ENCODE measurements at places on chromosomes 12 and 14. TPM values are rescaled to one million over a fixed set of nuclear protein-coding genes. Genes with fewer than 3 reads are reported as not detected.
A peak's percentile ranks its signal among the peaks of the same experiment; 100 is the strongest.

DNA sequence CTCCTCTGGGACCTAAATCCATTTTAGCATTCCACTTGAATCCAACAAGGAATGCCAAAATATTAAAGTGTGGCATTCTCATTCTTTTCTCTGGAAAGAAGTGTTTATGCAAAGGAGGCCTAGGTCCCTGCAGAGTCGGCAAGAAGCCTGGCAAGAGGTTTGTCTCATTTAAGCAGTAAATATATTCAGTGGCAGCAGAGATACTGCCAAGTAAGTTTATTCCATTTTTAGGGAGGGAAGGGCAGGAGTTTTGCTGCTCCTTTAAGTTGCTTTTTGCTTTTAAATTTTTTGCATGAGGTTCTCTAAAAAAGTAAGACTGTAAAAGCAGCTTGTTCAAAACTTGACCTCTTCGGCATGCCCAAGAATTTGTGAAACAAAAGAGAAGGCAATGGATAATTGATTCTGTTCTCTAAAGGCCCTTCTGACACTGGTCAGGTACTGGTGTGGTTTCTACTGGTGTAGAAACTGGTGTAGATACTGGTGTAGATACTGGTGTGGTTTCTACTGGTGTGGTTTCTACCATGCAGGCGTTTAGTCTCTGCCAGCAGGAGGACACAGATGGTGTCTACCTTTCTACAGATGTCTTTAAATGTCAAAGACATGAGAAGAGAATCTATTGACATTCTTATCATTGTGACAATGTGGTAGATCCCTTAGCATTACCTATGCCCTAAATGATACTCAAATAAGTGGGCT lies 107.3 kb downstream of the SAMD4A start:
- DNase-seq, result no peak

- DNase-seq, result peak; percentile 10
Observed at GRCh38 chr14:75861161-75861621, 120.6 kb downstream of the TGFB3 start.

DNA sequence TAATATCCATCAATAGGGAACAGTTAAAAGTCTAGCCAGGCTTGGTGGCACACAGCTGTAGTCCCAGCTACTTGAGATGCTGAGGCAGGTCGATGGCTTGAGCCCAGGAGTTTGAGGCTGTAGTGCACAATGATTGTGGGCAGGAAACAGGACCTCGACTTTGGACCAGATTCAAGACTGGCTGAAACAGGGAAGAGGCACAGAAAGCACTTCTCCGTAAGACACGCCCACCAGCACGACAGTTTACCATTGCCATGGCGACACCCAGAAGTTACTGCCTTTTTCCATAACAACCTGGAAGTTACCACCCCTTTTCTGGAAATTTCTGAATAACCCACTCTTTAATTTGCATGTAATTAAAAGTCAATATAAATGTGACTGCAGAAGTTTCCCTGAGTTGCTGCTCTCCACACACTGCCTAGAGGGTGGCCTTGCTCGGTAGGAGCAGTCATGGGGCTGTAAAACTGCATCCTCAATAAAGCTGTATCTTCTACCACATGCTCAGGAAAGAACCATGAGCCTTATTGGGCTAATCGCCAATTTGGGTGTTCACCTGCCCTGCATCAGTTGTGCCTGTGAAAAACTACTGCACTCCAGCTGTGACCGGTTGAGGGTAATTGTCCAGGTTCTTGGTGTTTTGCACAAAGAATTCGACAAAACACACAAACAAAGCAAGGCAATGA lies 4.6 kb upstream of the LRRC23 start:
- no peak for DNase-seq

DNA sequence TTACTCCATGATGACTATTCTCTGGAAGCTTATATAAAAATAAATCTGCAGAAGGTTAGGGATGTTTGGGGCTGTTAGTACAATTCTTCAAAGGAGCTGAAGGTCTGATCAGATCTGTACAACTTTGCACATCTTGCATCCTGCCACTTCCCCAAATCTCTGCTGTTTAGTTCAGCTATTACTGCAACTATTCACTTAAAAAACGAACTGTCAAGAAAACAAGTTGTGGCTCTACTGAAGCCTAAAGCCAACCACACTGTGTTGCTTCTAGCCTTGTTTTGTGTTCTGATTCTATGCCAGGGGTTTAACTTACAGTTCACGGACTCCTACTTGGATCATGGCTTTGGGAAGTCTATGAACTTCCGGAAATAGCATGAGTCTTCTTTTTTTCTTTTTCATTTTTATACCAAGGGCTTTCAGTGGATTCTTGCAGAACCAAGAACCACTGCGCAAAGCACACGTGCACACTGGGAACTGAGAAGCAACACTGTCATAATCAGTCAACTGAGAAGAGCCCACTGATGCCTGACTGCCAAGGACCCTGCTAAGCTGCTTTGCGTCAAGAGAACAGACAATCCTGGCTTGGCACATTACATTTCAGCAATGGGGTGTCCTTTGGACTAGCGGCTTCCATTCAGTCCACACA lies 66.3 kb upstream of the EEA1 start:
- no peak for DNase-seq

GDF3 gene
- not detected for total RNA-seq

- no peak for DNase-seq
Observed at GRCh38 chr12:65463611-65464010, 185.1 kb downstream of the MSRB3 start.

DNA sequence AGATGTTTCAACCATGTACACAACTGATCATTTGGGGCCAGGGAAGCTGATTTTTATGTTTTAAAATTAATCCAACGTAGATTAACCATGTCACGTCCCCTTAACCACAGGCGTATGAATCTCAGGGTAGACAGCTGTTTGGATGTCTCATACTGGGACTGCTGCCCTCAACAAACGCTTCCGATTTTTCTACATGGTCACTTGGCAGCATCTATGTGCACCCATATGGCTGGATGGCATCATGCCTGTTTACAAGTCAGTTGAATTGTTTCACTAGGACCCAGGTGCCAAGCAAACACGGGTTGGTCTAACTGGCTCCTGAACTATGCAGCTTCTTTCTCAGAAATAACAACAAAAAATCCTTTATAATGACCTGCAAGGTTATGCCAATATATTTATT lies 393.8 kb downstream of the NPAS3 start:
- DNase-seq, result peak; percentile 36

GRCh38 chr14:103699901-103700752 lies 15.1 kb downstream of the XRCC3 start:
- no peak for DNase-seq

DNA sequence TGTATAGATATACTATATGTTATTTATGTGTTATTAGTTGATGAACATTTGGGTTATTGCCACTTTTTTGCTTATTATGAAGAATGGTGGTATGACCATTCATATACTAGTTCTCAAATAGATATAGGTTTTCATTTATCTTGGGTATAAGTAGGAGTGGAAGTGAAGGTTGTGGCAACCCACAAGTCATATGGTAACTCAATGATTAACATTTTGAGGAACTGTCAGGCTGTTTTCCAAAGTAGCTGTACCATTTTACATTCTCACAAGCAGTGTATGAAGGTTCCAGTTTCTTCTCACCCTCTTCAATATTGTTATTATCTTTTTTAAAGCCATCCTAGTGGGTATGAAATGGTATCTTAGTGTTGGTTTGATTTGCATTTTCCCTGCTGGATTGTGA lies 19.0 kb upstream of the MSRB3 start:
- no peak for DNase-seq

GRCh38 chr12:122724641-122725243 lies 5.9 kb downstream of the HCAR1 start:
- DNase-seq, result no peak

- DNase-seq, result no peak
Observed at GRCh38 chr12:80551897-80552296, 107.9 kb downstream of the PTPRQ start.

GRCh38 chr14:99188731-99189191 lies 83.2 kb downstream of the BCL11B start:
- peak; percentile 42 for DNase-seq

DNA sequence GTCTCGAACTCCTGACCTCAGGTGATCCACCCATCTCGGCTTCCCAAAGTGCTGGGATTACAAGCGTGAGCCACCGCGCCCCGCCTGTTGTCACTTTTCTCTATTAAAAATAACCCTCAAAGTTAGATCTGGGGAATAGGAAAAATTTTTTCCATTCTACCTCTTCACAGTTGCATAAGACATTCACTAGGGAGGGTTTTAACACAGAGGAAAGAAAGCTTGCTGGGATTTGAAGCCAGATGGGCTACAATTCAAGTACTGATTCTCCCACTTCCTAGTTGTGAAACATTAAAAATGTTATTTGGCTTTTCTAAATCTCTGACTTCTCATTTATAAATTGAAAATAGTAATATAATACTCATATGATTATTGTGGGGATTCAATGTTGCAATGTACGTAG lies 23.3 kb upstream of the SLC15A5 start:
- no peak for DNase-seq

GRCh38 chr12:65922077-65922476 lies 97.8 kb downstream of the HMGA2 start:
- no peak for DNase-seq

- peak; percentile 76 for DNase-seq
Observed at GRCh38 chr12:32896432-32897280, at the start of gene PKP2. Gene PKP2 (minus strand): TSS chr12:32896777. CDS start chr12:32896731, 46 bp downstream.

BDKRB1 gene
- not detected for total RNA-seq

GRCh38 chr12:69698054-69698453 lies 1.0 kb downstream of the BEST3 start:
- DNase-seq, result no peak

DNA sequence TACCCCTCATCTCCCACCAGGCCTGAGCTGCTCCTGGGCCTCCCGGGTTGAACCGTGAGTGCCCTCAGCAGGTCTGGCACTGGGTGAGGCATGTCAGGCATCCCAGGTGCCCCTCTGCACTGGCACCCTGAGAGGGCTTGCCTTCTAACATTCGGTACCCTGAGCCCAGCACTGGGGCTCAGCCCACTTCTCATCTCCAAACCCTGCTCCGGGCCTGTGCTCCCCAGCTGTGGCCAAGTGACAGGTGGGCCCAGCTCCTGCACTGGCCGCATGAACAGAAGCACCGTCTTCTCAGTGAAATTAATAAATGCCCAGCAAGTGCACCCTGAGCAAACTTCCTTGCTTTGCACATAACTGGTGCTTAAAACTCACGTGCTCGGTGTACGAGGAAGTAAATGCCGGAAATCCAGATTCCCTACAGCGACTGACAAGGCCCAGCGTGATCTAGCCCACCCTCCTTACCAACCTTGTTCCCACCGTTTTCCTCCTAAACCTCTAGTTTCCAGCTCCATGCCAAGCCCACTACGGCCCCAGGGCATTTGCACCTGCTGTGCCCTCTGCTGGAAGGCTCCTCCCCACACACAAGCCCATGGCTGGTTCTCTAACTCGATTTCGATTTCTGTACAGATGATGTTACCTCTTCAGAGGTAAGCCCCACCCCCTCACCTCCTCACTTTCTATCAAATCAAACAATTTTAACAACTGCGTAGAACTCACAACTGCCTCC lies 115.2 kb upstream of the NCOR2 start:
- no peak for DNase-seq

DNA sequence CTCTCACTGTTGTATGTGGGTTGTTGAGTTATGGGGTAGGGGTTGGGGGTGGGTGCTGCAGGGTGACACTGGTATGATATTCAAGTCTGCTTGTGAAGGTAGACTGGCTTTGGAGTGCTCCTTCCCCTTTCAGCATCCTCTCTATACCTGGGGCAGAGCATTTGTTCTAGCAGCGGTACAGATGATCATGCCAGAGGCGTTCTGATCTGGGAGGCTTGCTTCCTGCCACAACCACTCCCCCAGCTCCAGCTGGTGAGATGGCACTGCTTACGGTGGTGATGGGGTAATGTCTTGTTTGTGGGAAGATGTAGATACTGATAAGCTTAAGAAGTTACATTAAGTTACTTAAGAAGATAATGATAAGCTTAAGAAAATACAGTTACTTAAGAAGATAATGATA lies 131.8 kb downstream of the ERC1 start:
- no peak for DNase-seq

DNA sequence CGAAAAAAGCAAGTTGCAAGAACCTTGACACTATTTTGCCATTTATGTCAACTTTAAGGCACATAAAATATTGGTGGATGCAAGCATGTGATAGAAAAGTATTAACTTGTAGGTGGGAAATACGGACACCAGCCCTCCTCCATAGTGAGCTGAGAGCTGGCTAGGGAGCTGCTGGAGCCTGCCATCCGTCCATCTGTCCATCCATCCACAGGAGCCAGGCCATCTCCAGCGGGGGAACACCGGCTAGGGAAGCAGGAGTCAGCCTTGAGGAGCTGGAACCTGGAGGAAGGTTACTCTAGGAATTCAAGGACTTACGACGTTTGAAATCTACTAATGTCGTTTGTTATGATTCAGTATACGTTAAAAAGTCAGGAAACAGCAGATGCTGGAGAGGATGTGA lies 120.7 kb upstream of the C14orf180 start:
- DNase-seq, result no peak

DNA sequence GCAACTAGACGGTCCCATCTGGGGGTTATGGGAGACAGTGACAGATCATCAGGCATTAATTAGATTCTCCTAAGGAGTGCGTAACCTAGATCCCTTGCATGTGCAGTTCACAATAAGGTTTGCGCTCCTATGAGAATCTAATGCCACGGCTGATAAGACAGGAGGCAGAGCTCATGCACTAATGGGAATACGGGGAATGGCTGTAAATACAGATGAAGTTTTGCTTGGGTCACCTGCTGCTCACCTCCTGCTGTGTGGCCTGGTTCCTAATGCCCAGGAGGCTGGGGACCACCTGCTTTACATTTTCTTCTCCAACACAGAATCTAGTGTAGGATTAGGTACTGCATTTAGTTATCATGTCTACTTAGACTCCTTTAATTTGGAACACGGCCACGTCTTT lies 49.7 kb upstream of the SAV1 start:
- no peak for DNase-seq

ASB2 gene
- total RNA-seq, result 0.54 TPM

GRCh38 chr12:130710733-130711080 lies 5.4 kb downstream of the RIMBP2 start:
- no peak for DNase-seq

LRRK2 gene
- total RNA-seq, result 10.7 TPM

TAS2R13 gene
- 14.9 TPM for total RNA-seq

ANO4 gene
- 44.3 TPM for total RNA-seq

SMIM41 gene
- total RNA-seq, result 0.18 TPM

DNA sequence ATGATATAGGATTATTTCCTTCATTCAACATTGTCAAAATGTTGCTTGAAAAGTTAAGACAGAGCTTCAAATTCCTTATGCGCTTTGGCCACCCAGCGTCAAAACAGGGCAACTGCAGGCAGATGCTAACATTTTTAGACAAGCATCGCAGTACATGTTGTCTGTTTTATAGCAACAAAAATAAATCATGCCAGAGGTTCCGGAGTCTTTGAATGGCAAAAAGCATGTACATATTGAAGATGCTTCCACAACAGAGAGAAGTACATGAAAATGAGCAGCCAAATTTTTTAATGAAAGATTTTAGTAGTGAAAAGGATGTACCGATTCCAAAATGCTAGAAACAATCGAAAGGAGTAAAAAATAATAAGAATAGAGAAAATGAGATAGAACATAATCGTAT lies 49.8 kb upstream of the USP15 start:
- DNase-seq, result peak; percentile 7

Measured in cerebellum (tissue), 4 donors.